Muscle of back (tissue), 13 donors: ENCODE measurements at places on chromosomes 11 and 22. TPM values are rescaled to one million over a fixed set of nuclear protein-coding genes. Genes with fewer than 3 reads are reported as not detected.

DNA sequence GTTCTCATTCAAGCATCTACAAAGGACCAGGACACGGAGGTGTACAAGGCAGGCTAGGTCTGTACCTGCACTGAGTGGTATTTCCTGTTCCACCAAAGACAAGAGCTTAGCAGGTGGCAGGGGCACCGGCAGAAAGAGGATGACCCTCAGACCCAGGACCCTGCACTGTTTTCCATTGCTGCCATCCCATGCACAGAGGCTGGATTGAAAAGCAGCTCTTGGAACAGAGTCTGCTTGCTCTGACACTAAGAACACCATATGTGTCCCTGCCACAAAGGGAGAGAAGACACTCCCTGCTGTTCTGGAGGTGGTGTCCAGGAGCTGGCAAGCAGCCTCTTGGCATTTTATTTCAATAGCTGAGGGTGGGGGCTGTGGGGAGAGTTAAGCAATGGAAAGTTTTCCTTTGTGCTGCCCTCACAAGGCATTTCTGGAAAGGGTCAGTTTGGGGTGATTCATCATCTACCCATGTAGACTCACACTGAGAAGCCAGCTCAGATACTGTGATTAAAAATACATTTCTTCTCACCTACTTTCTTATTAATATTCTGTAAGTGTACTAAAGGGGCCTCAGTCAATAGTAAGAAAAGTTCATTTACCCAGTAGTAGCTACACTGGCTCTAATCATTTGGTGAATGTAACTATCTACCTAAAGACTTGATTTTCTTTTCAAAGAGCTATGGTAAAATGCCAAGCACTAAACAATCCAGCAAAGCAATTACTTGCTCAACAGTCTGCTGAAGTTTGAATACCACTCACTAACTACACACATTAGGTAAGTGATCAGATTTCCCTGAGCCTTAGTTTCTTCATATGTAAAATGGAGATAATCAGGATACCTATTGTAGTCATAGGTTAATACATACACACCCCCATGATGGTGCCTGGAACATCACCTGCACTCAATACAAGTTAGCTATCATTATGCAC lies 55.2 kb downstream of the SLC1A2 start:
- peak; percentile 57 for DNase-seq

DNA sequence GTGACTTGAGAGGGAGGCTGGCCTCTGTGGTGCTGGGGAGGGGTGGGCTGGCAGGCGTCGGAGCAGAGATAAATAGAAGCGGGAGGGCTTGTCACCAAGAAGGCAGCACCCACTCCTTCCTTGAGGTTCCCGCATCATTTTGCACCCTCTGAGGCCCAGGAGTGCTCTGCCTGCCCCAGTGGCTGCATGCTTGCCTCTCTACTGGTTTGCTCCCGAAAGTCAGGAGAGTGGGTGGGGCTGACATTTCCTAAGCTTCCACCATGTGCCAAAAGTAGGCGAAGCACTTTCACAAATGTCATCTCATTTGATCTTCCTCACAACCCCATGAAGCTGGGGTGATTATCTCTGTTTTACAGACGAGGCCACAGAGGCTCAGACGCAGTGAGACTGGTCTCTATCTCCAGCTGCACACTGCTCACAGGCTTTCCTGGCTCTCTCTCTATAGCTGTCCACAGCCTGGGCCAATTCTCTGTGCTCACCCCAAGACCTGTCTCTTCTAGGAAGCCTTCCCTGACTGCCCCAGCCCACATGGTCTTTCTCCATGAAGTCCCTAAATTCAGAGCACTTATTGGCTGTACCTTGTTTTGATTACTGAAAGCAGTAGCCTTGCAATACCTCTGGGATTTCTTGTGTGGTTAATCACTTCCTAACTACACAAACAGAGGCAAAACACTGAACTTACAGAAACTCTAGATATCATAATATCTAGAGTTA lies 2.6 kb upstream of the UCP3 start:
- no peak for DNase-seq

DNA sequence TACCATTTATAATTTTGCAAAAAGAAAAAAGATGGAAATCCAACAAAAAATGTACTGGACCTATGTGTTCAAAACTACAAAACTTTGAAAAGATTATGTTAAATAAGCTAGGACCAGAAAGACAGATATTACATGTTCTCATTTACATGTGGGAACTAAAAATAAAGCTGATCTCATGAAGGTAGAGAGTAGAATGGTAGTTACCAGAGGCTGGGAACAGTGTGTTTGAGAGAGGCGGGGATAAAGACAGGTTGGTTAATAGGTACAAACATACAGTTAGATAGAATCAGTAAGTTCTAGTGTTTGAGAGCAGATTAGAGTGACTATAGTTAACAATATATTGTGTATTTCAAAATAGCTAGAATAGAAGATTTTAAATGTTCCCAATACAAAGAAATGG lies 71.6 kb downstream of the USP47 start:
- DNase-seq: no peak

Gene TMEM80
- polyA plus RNA-seq: 10.6 TPM

- no peak for DNase-seq
These were observed 106.2 kb downstream of the IGLL1 start for GRCh38 chr22:23473901-23474300.

GRCh38 chr11:62573006-62573591 lies 592 bp downstream of the EEF1G start:
- DNase-seq: no peak

- no peak for DNase-seq
These were observed 505.4 kb downstream of the KCNA4 start for GRCh38 chr11:29511394-29511793.

GRCh38 chr22:36814801-36815200 lies 2.0 kb downstream of the PVALB start:
- no peak for DNase-seq

Gene CRYBB3
- not detected for polyA plus RNA-seq

GRCh38 chr22:48895336-48895735 lies 932.3 kb downstream of the BRD1 start:
- DNase-seq: no peak

Gene RBFOX2
- 193 TPM for polyA plus RNA-seq

DNA sequence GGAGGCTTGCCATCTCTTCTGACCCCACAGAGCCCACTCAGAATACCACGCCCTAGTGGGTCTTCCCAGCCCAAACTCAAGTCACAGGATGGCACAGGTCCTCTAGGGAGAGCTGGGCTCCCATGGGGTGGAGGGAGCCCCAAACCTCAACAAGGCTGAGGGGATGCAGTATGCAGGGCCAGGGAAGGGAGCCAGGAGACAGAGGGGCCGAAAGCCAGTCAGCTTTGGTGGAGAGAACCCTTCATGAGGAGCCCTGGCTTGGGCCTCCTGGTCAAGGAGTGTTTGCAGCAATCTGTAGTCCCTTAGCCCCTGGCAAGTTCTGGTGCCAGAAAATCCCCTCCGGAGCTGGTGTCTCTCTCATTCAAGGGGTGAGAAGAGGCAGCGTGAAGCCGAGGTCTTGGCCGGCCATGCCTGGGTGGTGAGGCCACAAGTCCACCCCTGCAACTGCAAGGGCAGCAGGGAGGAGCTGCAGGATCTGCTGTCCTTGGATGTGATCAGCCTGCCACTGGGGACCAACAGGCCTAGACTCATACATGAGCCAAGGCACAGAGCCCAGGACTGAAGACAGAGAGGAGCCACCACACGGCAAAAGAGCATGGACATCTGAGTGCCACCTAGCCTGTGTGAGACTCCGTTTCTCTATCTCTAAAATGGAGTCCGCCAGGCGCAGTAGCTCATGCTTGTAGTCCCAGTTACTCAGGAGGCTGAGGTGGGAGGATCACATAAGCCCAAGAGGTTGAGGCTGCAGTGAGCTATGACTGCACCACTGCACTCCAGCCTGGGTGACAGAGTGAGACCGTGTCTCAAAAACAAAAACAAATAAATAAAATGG lies 24.1 kb downstream of the NEAT1 start:
- DNase-seq: no peak

- no peak for DNase-seq
These were observed 98.4 kb downstream of the VPREB1 start for GRCh38 chr22:22342697-22343580.

Gene KRTAP5-2
- polyA plus RNA-seq: not detected

GRCh38 chr11:112966561-112966960 lies 5.3 kb downstream of the NCAM1 start:
- DNase-seq: no peak

DNA sequence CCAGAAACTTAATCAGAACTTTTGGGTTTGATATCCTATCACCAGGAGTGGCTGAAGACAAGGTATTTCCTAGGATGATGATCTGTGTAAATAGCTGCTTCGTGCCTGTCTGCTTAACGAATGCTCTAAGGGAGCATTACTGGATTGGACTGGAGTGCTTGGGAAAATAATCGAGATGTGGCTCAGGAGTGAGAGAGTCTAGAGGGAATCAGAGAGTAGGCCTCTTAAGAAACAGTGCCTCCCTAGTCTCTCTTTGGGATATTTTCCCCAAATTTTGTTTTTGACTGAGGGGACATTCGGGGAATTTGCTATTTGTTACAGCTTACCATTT lies 2.5 kb downstream of the MAML2 start:
- DNase-seq: no peak
